ENCODE measurements at places on chromosomes 12 and 14.

GRCh38 chr14:47524524-47524923 lies 150.9 kb downstream of the MDGA2 start:
- no peak for DNase-seq

DNA sequence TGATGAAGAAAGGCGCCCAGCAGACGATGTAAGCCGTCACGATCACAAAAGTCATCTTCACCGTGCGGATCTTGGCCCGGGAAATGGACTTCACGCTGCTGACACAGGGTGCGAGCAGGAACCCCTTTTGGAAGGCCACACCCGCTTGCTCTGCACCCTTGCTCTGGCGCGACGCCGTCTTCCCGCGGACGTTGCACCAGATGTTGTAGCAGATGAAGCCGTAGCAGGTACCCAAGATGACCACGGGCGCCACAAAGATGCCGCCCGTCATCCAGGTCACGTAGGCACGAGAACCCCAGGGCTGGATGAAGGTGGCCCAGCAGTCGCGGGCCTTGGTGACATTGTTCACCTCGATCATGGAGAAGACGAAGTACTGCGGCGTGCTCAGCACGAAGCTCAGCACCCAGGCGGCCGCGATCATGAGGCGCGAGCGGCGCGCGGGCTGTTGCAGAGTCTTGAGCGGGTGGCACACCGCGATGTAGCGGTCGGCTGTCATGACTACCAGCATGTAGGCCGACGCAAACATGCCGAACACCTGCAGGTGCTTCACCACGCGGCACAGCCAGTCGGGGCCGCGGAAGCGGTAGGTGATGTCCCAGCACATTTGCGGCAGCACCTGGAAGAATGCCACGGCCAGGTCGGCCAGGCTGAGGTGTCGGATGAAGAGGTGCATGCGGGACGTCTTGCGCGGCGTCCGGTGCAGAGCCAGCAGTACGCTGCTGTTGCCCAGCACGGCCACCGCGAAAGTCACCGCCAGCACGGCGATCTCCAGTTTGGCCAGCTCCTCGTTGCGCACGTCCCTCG lies 890 bp downstream of the AVPR1A start:
- no peak for DNase-seq

- DNase-seq, result no peak
Observed at GRCh38 chr14:43790681-43791080, 716.4 kb downstream of the FSCB start.

DNA sequence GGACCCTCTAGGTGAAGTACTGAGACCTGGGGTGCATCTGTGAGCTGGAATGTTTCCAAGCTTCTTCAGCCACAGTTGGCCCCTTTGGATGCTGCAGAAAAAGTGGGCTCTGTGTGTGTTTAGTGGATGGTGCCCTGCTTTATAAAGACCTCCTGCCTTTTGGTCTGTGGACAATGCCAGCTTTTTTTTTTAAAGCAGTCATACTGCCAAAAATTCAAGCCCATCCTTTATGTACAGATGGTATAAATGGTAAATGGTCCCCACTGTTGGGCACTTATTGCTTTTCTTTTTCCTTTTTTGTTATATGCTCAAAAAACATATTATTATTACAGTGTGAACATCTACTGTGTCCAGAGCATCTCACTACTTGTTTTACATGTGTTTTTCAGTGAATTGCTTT lies 81.1 kb downstream of the SMOC1 start:
- peak; percentile 61 for DNase-seq

- DNase-seq, result no peak
Observed at GRCh38 chr14:51004801-51005526, 60.7 kb upstream of the PYGL start.

DNA sequence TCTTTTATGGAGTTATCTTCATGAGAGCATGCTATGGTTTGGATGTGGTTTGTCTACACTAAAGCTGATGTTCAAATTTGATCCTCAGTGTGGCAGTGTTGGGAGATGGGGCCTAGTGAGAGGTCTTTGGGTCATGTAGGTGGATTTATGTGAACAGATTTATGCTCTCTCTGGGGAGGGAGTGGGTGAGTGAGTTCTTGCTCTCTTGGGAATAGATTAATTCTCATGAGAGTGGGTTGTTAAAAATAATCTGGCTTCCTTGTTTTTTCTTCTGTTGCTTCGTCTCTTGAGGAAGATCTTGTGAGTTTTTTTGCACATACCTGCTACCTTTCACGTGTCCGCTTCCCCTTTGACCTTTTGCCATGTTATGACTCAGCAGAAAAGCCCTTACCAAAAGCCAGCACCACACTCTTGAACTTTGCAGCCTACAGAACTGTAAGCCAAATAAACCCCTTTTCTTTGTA lies 20.5 kb downstream of the DERA start:
- DNase-seq, result no peak

GRCh38 chr12:129870796-129871195 lies 33.0 kb downstream of the TMEM132D start:
- no peak for DNase-seq

GRCh38 chr12:2501464-2502191 lies 293.1 kb upstream of the FKBP4 start:
- no peak for DNase-seq

DNA sequence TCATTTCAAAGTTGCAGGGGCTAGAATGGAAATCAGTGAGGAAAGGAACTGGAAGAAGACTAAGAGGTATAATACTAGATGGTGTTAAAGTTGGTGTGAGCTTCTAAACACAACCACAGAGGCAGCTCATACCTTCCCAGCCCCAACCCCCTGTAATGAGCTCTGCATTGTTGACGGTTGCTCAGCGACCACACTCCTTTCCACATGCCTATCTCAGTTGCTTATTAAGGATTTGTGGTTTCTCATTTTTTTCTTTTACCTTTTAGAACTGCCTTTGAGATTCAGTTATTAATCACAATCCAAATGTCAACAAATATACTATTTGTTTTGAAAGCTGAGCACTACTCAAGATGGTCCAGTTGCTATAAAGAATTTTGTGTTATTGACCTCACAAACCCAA lies 62.1 kb upstream of the KIF21A start:
- DNase-seq, result no peak

DNA sequence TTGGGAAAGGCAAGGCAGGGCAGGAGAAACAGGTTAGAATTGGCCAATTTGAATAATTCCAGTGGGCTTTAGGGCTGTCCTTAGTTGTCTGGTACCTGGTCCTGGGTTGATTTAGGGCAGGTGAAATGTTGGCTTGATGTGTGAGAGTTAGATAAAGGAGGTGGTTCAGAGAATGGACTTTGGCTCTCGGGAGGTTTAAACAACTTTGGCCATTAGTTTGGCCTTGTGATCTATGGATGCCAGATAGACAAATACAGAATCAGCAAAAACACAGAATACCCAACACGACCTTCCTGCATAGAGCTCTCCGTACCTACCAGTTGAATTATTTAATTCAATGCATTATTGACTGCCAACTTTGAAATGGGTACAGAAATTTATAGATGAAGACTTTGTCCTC lies 35.1 kb downstream of the SCN8A start:
- no peak for DNase-seq

- no peak for DNase-seq
Observed at GRCh38 chr14:88225721-88226120, 97.3 kb downstream of the KCNK10 start.

- no peak for DNase-seq
Observed at GRCh38 chr14:90137807-90138206, 76.0 kb downstream of the KCNK13 start.

DNA sequence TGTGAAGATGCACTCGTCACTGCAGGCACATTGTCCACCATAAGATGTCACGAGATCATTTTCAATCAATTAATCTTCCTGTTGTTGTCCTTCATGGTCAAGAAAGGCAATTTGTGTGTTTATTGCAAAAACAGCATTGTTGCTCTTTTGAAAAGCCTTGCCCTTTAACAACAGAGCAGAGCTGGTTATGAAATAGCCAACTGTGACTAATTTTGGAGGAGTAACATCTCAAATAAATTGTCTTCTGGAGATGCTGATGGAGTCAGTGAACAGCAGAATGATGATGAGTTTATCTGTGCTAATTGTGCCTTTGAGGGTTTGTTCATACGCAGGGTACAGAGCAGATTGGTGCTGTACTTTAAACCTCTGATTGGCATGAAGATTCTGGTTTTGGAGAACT lies 88.3 kb upstream of the E2F7 start:
- no peak for DNase-seq

- DNase-seq, result no peak
Observed at GRCh38 chr14:94177806-94178205, 3.7 kb downstream of the PPP4R4 start.

Measured in NCI-H2081 treated with DMSO at 0.1 percent for 48 hours (cell line).